ENCODE measurements at places on chromosomes 7 and 10.

GRCh38 chr10:129719889-129720590, 244.0 kb downstream of the EBF3 start:
- no peak for DNase-seq

GRCh38 chr7:55135462-55135861, 116.6 kb downstream of the EGFR start:
- DNase-seq: no peak

DNA sequence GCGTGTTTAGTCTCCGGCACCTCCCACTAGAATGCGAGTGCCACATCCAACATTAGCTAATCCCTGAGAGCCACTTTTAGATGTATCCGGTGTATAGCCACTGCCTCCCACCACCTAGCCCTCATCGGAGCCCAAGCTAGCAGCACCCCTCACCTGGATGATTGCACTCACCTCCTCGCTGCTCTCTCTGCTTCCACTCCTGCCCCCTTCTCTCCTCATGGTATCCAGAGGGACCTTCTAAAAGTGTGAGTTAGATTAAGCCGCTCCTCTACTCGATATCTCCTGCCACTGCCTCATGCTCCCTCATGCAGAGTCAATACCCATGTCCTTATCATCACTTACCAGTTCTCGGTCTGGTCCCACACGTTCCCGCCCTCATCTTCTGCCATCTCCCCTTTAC, 125.3 kb downstream of the RAB11FIP2 start:
- no peak for DNase-seq

DNA sequence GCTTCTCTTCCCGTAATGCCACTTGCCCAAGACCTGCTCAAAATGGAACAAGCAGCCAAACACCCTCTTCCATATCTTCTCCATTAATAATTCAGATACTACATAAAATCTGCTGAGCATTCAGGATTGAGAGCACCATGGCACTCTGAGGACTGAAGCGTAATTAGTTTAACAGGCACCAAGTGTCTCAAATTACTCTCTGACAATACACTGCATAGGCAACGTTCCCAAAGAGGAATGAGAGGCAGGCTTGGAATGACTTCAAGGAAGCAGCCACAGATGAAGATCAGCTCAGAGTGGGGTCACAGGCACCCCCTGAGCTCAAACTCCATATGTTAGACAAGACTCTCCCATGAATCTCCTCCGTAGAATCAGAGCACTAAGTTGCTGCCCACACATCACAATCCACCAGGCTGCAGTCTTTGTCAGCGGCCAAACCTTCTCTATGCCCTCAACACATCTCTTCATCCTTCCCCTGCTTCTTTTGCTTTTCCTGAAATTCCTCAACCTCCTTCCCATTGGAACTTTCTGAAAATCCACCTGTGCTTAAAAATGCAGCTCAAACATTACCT, 4.7 kb upstream of the ABLIM1 start:
- DNase-seq: no peak

- no peak for DNase-seq
Measured at GRCh38 chr7:47965456-47965855, 14.0 kb downstream of the HUS1 start.

Data from amygdala (tissue), 56 donors.